Breast epithelium (tissue), 4 donors: ENCODE measurements at places on chromosomes 1 and 21. TPM values are rescaled to one million over a fixed set of nuclear protein-coding genes. Genes with fewer than 3 reads are reported as not detected.
A peak's percentile ranks its signal among the peaks of the same experiment; 100 is the strongest.

Gene ZBTB18
- total RNA-seq: 16.7 TPM

Gene PDE4DIP
- 64.0 TPM for total RNA-seq

DNA sequence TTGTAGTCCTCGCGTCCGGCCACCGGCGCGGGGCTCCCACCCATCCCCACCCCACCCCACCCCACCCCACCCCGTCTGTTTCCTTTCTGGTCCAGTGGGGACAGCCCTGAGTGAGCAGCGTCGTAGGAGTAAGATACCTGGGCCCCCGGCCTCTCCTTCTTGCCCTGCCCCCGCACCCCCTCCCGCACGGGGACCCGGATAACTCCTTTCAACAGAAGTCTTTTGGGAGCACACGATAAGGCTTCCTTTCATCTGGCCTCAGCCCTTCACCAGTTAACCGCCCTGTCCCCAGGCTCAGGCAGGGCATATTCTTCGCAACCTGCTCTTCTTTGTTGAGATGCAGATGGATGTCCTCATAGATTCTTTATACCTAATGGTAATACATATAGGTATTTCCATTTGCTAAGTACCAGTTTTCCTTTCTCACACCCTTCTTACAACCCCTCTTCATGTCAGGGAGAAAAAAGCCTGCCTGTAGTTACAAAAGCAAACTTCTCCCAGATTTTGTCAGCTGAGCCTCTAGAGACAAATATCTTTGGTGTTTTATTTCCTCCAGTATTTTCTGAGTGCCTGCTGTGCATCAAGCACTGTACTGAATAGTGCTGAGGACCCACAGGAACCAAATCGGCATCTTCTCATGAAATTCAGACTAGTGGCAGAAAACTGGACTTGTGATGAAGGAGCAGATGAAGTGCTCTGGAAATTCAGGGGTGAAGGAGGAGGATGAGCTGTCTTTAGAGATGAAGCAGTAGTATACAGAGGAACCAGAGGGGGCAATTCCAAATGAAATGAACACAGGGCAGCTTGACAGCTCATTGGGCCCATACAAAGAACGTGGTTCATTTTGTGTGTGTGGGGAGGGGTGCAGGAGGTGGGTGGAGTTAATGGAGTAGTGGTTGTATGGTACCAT, 33.6 kb downstream of the SLC2A1 start:
- H3K27me3 ChIP-seq: no peaks in the 10 kb centered on the region
- peak overlapping the region; percentile 77 for H3K4me3 ChIP-seq
- no peaks in the 10 kb centered on the region for H3K4me1 ChIP-seq
- no peaks in the 10 kb centered on the region for H3K36me3 ChIP-seq

Gene CHIT1
- total RNA-seq: 5.1 TPM

- no peaks in the 10 kb centered on the region for H3K36me3 ChIP-seq
- no peaks in the 10 kb centered on the region for H3K4me1 ChIP-seq
- no peak for DNase-seq
- H3K27me3 ChIP-seq: no peaks in the 10 kb centered on the region
- no peak overlapping the region for H3K4me3 ChIP-seq
These were observed 164.6 kb upstream of the NRIP1 start for GRCh38 chr21:15229390-15229789.

GRCh38 chr1:161681879-161682278, 18.9 kb downstream of the FCGR2B start:
- H3K27me3 ChIP-seq: peaks cover 8% of the 10 kb centered on the region
- H3K4me3 ChIP-seq: no peak overlapping the region
- H3K36me3 ChIP-seq: no peaks in the 10 kb centered on the region
- no peak for DNase-seq

GRCh38 chr1:181646710-181647109, 163.4 kb downstream of the CACNA1E start:
- H3K4me1 ChIP-seq: no peaks in the 10 kb centered on the region
- DNase-seq: no peak
- H3K36me3 ChIP-seq: no peaks in the 10 kb centered on the region
- no peak overlapping the region for H3K4me3 ChIP-seq

- H3K27ac ChIP-seq: no peak overlapping the region
- no peaks in the 10 kb centered on the region for H3K36me3 ChIP-seq
- H3K27me3 ChIP-seq: no peaks in the 10 kb centered on the region
- no peak overlapping the region for H3K4me3 ChIP-seq
These were observed 41.6 kb upstream of the APP start for GRCh38 chr21:26212220-26212619.

Gene SLC19A1
- 6.6 TPM for total RNA-seq

Gene SPRR2E
- not detected for total RNA-seq
